Activated B cell treated with CpG ODN at 0.5 μM for 24 hours (primary cell): ENCODE measurements at places on chromosomes 5 and 9. TPM values are rescaled to one million over a fixed set of nuclear protein-coding genes. Genes with fewer than 3 reads are reported as not detected.

The NRG2 gene
- total RNA-seq, result 0.07 TPM in 1 of 2 replicates, not detected in the other

DNA sequence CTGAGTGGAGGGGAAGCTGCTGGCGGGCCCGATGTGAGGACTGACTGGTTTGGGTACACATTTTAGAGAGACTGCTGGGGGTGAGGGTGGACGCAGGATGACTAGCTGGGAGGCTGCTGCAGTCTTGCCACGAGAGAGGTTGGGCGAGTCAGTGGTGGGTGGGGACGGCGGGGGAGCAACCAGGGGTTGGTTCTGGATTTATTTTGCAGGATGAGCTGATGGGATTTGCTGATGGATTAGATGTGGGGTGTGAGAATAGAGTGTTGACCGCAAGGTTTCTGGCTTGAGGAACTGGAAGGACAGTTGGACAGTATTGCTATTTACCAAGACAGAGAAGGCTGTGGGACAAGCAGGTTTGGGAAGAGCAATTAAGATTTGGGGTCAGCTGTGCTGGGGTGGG lies 5.8 kb upstream of the NDST1 start:
- no peaks in the 10 kb centered on the region for H3K27me3 ChIP-seq
- no peak overlapping the region for H3K27ac ChIP-seq

GRCh38 chr9:26974927-26975326 lies 18.7 kb downstream of the IFT74 start:
- H3K4me1 ChIP-seq, result no peaks in the 10 kb centered on the region
- no peaks in the 10 kb centered on the region for H3K27me3 ChIP-seq
- DNase-seq, result no peak
- H3K36me3 ChIP-seq, result peaks cover 10% of the 10 kb centered on the region
- no peak overlapping the region for H3K27ac ChIP-seq

- no peak for DNase-seq
- H3K27ac ChIP-seq, result no peak overlapping the region
- no peaks in the 10 kb centered on the region for H3K27me3 ChIP-seq
- no peaks in the 10 kb centered on the region for H3K4me1 ChIP-seq
- H3K36me3 ChIP-seq, result no peaks in the 10 kb centered on the region
These were observed 116.6 kb downstream of the FAM170A start for GRCh38 chr5:119745976-119746375.

GRCh38 chr9:128118971-128119665 lies 8.4 kb downstream of the PTGES2 start:
- H3K36me3 ChIP-seq, result peaks cover 37% of the 10 kb centered on the region
- no peaks in the 10 kb centered on the region for H3K27me3 ChIP-seq

GRCh38 chr9:127578952-127579853 lies 32.9 kb upstream of the STXBP1 start:
- no peak for DNase-seq
- no peak overlapping the region for H3K4me3 ChIP-seq
- H3K27ac ChIP-seq, result no peak overlapping the region
- H3K4me1 ChIP-seq, result peaks cover 4% of the 10 kb centered on the region
- no peaks in the 10 kb centered on the region for H3K36me3 ChIP-seq

- no peak overlapping the region for H3K27ac ChIP-seq
- H3K4me3 ChIP-seq, result no peak overlapping the region
- no peaks in the 10 kb centered on the region for H3K27me3 ChIP-seq
- H3K4me1 ChIP-seq, result no peaks in the 10 kb centered on the region
- H3K36me3 ChIP-seq, result no peaks in the 10 kb centered on the region
These were observed 25.1 kb downstream of the RNF180 start for GRCh38 chr5:64190562-64191306.
